Esophagus squamous epithelium (tissue), 5 donors: ENCODE measurements at places on chromosomes 6 and 20.

DNA sequence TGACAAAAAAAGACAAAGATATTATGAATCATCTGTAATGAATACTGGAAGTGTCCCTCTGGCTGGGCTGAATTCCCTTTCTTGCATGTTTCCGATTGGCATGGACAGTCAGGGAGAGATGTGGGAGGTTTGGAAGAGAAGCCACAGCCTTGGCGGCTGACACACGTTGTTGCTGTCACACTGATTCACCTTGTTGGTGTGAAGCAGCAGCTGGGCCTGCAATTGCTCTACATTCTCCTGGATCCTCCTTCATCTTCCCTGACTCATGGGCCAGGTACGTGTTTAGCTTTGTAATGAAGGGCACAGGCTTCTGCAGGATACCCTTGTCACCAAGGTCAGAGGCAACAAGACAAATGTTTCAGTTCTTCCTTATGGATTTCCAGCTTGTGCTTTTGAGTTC lies 13.4 kb upstream of the SMIM8 start:
- DNase-seq: no peak

DNA sequence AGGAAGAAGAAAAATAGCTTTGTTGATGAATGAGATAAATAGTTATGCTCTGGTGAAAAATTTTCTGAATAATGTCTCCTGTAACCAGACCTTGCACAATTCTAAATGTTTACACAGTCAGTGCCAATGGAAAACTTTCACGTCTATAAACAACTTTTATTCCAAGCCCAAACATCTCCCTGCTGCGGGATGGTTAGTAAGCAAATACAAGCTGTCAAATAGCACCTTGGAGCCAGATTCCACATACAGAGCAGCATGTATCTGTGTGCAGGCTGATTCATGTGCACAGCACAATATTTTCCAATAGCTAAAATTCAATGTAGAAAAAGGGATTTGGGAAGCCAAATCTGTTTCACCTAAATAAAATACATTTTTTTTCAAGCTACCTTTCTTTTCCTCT lies 813.3 kb downstream of the HACE1 start:
- DNase-seq: no peak

DNA sequence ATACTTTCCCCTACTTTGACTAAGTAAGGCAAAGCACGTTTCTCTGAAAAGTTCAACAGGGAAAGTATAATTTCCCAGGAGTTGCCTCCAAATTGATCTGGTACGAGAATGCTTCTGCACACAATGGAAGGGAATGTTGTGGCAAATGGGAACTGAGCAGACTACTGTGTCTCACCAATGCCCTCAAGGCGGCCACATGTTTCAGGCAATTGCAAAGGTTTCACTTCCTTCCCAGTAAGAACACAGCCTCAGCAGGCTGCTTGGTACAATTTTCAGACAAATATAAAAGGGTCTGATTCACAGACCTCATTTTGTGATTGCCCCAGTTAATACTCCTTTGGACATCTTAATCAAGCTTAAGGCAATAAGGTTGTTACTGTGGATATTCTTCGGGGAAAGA lies 71.2 kb downstream of the KIAA0319 start:
- no peak for DNase-seq

DNA sequence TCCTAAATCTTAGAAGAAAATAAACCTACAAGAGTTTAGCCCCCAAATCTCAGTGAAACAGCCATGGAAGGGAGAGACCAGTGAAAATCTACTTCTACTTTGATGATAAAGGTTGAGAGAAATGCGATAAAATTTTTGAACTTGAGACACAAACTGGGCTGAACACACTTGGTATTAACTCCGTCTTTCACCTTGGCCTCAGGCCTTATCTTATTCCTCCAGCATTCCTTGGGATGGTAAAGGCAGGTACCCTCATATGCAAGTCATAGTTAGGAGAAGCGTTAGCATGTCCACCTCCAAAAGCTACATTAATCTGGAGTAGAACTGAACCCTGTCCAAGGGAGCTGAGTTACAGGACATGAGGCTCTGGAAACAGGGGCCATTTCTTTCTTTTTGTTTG lies 1.2 kb upstream of the SPTLC3 start:
- DNase-seq: no peak

GRCh38 chr20:53940907-53941545 lies 129.4 kb downstream of the BCAS1 start:
- no peak for DNase-seq
